Neural progenitor cell (in vitro differentiated cells): ENCODE measurements at places on chromosomes 13 and 19.

DNA sequence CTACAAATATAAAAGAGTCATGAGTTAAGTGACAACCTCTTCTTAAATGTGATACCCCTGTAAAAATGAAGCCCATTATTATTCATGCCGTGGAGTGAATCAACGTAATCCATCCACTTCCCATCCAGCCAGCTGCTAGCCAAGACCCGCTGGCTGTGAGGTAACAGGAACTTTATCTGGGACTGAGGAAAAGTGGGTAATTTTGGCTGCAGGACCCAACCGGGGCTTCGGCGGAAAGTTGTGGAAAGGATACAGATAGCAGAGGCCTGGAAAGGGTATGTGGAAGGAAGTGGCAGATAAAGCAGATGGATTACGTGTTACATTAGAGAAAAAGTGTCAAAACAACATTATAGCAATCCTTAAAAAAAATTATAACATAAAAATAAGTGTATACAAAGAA is 48.3 kb downstream of the SLC7A1 start:
- no peak for DNase-seq

GRCh38 chr13:35016362-35017112 is 74.5 kb downstream of the NBEA start:
- peak; percentile 7 for DNase-seq

DNA sequence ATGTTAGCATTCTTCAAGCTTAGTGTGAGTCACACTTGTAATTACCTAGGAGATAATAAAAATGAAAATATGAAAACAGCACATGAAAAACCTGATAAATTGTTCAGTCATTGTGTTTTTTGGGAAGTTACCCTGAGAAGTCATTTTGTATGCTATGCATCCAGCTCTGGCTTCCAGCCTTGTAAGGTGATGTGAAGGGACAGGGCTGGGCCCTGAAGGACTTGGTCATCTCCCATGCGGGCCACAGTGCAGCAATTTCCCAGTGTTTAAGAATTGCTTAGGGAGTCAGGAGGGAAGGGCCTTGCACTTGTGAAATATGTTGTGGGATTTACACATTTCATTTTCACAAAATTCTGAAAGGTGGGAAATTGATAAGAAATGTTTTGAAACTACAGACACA is 41.3 kb downstream of the ARHGEF7 start:
- no peak for DNase-seq

- DNase-seq = peak; percentile 87
Observed at GRCh38 chr19:55005684-55006488, 32.2 kb downstream of the GP6 start.

DNA sequence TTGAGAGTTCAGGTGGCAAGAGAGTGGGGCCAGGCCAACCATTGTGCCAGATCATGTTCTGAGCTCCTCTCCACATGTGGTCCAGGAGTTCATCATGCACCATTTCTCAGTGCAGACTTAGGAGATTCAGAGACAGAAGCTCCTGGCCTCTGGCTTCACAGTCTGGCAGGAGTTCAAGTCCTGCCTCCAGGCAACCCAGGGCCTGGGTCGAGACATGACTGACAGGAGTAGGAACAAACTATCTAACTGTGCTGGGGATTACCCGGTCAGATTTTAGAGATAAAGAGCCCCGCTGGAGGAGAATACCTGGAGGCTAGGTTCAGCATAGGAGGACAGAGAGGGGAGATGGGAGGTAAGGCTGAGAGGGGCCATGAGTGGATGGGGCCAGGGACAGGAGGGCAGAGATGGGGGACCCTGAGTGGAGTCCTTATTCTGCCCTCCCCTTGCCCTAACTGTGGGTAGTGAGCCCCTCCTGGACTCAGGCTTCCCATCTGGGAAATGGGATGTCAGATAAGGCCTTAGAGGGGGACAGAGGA is 906 bp upstream of the CYP4F11 start:
- no peak for DNase-seq

DNA sequence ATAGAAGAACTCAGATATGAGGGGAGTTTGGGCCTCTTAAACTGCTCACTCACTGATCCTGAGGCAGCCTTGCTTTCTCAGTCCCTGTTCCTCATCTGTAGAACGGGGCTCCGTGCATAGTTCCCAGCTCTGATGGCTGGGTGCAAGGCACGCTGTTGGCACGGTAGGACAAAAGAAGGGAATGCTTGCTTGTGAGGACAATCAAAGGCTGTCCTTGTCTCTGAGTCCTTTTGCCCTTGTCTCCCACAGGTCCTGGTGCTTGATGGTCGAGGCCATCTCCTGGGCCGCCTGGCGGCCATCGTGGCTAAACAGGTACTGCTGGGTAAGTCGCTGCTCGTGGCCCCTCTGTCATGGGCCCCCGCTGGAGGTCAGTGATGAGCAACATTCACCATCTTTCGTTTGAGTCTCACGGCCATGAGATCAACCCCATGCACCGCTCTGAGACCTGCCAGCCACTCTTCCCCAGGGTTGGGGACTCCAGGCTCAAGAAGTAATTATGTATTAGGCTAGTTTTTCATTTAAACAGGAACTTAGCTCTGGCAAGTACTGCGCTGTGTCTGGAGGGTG is 2.3 kb downstream of the RPL13A start:
- DNase-seq = peak; percentile 2

DNA sequence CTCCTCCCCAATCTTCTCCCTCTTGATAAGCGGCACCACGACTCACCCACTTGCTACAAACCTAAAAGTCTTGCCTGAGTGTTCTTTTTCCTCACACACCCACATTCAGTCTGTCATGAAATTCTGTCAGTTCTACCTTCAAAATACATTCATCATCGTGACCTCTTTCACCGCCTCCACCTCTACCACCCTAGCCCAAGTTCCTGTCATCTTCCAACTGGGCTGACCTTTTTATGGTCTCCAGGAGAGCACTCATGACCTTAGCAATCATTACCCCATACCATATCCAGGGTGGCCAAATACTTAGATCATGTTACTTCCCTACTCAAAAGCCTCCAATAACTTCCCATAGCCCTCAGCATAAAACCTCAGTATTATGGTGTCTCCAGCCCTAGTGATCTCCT is 110.4 kb upstream of the TSC22D1 start:
- DNase-seq = no peak

DNA sequence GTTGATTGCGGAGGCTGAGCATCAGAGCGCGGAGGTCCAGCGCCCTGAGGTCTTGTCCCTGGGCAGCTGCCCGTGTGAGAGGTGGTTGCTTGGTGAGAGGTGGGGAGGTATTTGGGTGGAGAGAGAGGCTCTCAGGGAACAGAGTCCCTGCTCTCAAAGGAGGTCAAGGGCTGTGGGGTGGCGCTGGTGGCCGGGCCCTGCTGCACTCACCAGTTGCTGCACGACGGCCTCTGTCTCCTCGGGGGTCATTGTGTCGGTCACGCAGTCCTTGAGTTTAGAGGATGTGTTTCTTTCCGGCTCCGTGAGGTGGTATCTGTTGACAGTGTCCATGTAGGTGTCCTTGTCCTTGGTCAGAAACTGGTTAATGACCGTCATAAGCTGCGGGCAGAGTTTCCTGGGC is 95.5 kb downstream of the WTIP start:
- no peak for DNase-seq

DNA sequence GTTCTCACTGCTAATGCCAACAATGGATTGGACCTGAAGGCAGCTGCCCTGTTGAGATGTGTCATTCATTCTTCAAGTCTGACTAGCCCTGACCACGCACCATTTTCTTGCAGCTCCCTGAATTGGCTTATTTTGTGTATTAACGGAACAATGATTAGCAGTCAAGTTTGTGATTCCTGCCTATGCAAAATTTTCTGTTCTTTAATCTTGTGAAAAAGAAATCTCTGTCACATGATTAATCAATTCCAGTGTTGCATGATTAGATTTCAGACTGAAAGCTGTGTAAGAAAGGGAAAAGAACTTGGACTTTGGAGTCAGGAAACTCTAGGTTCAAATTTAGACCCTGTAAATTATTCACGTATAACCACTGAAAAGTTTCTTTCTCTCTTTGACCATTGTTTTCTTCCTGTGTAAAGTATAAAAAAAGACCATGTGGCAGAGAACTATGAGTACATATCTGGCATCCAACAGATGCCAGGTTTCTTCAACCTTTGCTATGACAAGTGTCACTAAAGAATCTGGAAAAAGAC is 64.5 kb upstream of the SLC10A2 start:
- DNase-seq = no peak

DNA sequence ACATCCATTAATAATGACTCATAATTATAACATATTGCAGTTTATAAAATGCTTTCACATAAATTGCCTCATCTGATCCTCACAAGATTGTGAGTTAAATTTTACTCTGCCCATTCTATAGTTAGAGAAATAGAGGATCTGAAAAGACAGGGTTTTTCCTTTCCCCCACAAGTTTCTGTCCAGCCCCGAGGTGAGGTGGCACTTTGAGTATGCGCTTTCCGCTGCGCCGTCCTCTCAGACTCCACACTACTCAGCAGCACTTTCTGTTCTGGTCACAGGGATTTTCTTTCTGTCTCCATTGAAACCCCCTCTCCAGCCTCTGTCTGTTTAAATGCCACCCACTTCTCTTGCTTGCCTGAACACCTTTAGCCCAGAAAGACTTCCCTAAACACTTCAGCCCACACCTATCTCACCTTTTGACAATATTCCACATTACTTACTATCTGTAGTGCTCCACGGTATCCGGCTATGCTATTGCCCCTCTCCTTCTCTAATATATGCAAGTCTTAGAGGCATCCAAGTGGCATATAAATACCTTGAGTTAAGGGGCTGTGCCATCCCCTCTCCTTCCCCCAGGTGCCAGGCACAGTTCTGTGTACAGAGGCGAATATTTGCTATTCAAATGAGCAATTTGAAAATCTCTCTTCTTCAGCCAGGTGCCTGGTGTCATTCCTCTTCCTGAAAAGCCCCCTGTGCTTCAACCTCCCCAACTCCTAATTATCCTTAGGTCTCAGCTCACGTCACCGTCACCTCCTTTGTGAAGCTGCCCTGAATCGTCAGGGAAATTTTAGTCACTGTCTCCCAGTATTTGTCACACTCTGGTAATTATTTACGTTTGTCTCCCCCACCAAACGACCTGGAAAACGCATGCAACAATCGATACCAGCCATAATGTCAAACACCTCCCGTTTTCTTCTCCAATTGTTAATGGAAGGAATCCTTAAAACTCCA is 268.7 kb downstream of the NHLRC3 start:
- DNase-seq = no peak

DNA sequence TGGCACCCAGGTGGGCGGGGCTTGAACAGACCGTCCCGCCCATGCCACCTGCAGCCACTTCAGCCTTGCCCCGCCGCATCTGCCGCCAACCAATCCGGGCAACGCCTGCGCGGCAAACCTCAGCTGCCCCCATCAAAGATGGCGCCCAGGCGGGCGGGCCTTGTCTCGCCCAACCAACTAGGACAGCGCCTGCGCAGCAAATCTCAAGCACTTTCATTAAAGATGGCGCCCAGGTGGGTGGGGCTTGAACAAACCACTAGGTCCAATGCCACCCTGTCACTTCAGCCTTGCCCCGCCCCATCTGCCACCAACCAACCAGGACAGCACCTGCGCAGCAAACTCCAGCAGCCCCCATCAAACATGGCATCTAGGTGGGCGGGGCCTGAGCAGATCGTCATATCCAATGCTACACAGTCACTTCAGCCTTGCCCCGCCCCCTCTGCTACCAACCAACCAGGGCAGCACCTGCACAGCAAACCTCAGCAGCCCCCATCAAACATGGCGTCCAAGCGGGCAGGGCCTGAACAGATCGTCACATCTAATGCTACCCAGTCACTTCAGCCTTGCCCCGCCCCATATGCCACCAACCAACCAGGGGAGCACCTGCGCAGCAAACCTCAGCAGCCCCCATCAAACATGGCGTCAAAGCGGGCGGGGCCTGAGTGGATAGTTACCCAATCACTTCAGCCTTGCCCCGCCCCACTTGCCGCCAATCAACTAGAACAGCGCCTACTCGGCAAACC is 1.4 kb downstream of the PEG3 start:
- DNase-seq = no peak

DNA sequence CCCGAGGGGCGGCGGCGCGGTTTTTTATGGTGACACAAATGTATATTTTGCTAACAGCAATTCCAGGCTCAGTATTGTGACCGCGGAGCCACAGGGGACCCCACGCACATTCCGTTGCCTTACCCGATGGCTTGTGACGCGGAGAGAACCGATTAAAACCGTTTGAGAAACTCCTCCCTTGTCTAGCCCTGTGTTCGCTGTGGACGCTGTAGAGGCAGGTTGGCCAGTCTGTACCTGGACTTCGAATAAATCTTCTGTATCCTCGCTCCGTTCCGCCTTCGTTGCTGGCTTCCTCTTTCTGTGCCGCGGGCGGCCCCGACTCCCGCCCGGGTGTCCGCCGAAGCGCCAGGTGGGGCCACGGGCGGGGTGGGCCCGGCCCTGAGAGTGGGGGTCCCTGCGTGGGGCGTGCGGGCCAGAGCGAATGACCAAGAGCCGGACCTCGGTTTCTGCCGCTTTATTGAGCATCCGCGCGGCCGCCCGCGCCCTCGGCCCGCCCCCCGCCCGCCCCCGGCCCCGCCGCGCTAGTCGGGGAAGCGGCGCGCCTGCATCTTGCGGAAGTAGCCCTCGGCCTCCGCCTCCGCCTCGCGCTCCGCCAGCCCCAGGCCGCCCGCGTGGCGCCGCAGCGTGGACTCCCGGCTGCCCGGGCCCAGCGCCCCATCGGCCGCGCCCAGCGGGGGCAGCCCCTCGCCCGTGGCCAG is 9.6 kb downstream of the PLPPR3 start:
- no peak for DNase-seq

DNA sequence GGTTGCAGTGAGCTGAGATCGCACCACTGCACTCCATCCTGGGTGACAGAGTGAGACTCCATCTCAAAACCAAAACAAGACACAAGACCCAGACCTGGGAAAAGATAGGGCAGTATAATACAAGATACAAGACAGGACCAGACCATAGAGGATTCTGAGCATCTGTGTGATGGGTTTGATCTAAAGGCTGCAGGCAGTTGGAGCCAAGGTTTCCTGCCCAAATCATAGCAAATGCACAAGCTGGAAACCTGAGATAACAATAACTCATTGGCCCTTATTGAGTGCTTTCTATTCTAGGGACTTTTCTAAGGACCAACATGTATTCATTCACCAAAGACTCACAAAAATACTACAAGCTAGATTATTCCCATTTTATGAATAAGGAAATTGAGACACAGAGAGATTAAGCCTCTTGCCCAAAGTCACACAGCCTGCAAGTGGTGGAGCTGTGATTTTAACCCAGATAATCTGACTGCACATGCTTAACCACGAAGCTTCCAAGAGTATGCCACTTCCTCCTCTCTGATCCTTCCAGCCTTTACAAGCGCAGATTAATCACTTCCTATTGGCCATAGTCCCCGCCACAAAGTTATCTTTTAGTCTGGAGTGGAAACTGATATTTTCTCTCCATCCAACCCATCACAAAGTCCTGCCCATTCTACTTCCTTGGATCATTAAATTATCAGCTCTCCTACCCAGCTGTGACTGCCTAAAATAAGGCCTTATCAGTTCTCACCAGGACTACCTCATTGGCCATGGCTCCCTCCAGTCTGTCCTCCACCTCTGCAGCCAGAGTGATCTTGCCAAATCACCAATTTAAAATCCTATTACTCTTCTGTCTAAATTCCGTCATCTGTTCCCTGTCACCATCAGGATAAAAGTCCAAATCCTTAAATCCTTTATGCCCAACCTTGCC is 147.2 kb downstream of the FLT1 start:
- DNase-seq = no peak

- DNase-seq = no peak
Observed at GRCh38 chr13:94464771-94465170, 14.7 kb downstream of the DCT start.
